Naive B cell (primary cell): ENCODE measurements at places on chromosomes 6 and 20. TPM values are rescaled to one million over a fixed set of nuclear protein-coding genes. Genes with fewer than 3 reads are reported as not detected.

DNA sequence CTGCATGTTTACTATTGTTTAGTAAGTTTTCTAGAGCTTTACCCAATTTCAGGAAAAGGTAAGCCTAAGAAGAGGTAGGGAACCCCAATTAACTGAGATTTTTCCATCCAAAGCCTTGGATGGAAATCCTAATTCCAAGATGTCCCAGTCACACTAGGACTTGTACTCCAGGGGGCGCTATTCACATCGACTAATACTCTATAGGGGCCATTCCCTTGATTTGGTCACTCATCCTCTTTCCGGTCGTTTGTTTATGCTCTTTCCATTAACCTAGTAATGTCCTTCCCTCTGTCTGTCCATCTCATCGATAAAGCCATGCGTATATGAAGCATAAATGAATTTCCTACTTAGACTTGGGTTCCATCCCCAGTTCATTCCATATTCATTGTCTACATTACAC lies 80.8 kb upstream of the FUCA2 start:
- no peaks in the 10 kb centered on the region for H3K4me1 ChIP-seq
- DNase-seq, result no peak
- H3K36me3 ChIP-seq, result no peaks in the 10 kb centered on the region
- H3K27me3 ChIP-seq, result no peaks in the 10 kb centered on the region
- no peak overlapping the region for H3K27ac ChIP-seq

DNA sequence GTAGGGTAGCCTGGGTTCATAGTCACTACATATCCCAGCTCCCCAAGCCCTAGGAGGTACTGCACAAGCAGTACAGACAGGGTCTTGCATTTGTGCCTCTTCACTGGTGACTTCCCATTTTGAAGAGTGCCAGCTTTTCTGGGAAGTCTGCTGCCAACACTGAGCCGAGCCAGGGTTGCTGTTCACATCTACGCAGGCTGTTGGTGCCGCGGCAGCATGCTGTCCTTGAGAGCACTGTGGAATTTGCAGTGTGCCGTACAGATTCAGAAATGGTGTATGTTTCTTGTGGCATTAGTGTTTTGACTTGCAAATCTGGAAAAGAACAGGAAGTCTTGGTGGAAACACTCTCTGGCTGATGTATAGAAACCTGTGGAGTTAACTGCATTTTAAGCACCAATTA lies 67.5 kb downstream of the JARID2 start:
- H3K36me3 ChIP-seq, result no peaks in the 10 kb centered on the region
- peaks cover 64% of the 10 kb centered on the region for H3K4me1 ChIP-seq
- H3K27ac ChIP-seq, result peak overlapping the region; percentile 54
- no peaks in the 10 kb centered on the region for H3K27me3 ChIP-seq
- DNase-seq, result no peak

DNA sequence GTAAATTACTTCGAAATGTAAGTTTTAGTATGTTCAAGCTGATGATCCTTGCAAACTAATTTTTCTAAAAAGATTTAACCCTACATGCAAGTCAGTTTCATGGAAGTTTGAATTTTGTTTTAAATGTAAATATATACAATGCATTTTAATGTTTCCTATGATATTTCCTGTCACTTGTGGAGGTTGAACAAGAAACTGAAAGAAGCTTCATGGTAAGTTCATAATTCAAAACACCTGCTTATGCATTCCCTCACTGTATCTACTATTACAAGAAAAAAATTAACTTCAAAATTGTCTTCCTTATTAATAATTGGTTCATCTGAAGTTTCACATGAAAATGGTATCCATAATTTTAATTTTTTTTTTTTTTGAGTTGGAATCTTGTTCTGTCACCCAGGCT lies 24.8 kb downstream of the KIF6 start:
- no peak for DNase-seq
- H3K4me1 ChIP-seq, result no peaks in the 10 kb centered on the region
- H3K36me3 ChIP-seq, result no peaks in the 10 kb centered on the region
- peaks cover 8% of the 10 kb centered on the region for H3K27me3 ChIP-seq
- no peak overlapping the region for H3K27ac ChIP-seq
- H3K4me3 ChIP-seq, result no peak overlapping the region

DNA sequence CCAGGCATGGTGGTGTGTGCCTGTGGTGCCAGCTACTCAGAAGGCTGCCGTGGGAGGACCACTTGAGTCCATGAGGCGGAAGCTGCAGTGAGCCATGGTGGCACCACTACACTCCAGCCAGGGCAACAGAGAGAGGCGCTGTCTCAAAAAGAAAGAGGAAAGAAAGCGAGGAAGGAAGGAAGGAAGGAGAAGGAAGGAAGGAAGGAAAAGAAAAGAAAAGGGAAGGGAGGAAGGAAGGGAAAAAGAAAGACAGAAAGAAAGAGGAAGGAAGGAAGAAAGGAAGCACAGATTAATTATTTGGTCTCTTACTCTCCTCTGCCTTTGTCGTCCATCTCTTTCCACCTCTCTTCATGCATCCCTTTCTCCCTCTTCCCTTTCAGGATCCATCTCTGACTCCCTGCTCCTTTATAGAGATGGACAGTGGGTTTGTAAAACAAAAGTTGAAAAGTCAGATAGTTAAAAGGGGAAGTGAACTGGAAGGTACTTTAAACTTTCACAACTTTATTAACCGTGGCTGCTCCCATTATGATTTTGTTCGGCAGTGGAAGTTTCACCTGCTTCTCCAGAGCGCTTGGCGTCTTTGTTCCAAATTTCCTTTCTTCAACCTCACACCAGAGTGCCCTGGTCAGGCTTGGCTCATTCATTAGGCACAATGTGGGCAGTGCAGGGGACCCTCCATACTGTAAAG lies 1.5 kb downstream of the HLA-DQA1 start:
- peaks cover 88% of the 10 kb centered on the region for H3K4me1 ChIP-seq
- H3K4me3 ChIP-seq, result peak overlapping the region; percentile 99
- no peaks in the 10 kb centered on the region for H3K27me3 ChIP-seq
- peaks cover 60% of the 10 kb centered on the region for H3K36me3 ChIP-seq

Gene PHIP
- polyA plus RNA-seq, result 9.0 TPM

Gene STMN3
- 4.2 TPM for polyA plus RNA-seq

Gene HLA-DMB
- 1,346 TPM for polyA plus RNA-seq
